AG09309 (cell line): ENCODE measurements at places on chromosomes 2 and 18.

- DNase-seq = no peak
Observed at GRCh38 chr2:69619725-69620124, 23.8 kb downstream of the AAK1 start.

DNA sequence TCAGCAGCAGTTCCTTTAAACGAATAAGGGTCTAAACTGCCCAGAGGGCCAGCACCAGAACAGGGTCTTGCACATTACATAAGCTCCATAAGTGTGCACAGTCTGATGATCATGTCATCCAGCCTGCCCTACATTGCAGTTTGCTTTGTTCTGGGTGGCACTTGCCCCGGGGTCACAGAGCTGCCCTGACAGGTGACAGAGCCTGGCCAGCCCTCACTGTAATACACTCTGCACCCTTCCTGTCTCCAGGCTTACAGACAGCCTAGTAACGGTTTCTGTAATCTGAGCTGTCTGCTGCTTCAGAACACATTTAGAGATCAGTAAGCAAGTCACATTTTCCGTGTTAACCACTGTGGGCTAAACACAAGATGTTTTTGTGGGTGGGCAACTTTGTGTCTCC lies 213.3 kb downstream of the FAM210A start:
- no peak for DNase-seq

GRCh38 chr2:224850081-224850480 lies 133.9 kb upstream of the CCDC195 start:
- no peak for DNase-seq

GRCh38 chr2:230258483-230258882 lies 32.9 kb downstream of the SP140 start:
- DNase-seq = no peak

DNA sequence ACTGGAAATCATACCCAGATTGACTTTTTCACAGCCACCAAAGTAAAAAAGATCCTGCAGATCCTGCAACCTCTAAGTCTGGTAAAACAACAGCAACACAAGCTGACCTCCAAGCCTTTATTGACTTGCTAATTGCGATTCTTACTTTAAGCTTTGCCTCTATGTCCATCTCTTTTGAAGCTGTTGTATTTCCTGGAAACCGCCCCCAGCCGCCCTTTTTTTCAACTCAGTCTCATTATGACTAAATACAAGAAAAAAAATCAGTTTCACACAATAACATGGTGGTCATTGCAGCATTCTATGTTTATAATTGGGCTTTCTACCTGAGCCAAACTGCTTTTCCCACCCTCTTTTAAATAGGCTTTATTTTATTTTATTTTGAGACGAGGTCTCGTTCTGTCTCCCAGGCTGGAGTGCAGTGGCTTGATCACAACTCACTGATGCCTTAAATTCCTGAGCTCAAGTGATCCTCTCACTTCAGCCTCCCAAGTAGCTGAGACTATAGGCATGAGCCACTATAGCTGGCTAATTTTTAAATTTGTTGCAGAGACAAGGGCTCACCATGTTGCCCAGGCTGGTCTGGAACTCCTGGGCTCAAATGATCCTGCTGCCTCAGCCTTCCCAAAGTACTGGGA lies 76.2 kb downstream of the MOGAT1 start:
- DNase-seq = no peak

DNA sequence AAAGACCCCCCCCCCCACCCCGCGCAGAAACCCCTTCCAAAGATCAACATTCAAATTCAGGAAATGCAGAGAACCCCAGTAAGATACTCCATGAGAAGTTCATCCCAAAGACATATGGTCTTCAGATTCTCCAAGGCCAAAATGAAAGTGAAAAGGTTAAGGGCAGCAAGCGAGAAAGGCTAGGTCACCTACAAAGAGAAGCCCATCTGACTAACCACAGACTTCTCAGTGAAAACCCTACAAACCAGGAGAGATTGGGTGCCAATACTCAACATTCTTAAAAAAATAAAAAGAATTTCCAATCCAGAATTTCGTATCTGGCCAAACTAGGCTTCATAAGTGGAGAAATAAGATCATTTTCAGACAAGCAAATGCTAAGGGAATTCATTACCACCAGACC lies 175.2 kb downstream of the RND3 start:
- DNase-seq = no peak

DNA sequence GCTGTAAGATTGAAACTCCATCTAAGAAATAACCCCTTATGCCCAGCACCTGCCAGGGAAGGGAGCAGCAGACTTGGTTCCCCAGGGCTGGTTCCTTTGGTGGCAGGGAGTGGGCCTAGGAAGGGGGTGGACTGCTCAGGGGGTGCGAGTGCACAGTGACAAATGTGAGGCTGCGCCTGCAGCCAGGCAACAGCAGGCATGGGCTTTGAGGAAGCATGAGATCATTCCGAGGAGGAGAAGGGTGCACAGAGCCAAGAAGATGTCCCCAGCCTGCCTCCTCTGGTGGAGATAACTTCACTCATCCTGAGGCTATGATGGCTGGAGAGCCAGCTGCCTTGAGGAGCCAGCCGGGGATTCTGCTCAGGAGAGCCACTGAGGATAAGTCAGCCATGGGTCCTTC lies 158.0 kb downstream of the CAPN13 start:
- DNase-seq = no peak

DNA sequence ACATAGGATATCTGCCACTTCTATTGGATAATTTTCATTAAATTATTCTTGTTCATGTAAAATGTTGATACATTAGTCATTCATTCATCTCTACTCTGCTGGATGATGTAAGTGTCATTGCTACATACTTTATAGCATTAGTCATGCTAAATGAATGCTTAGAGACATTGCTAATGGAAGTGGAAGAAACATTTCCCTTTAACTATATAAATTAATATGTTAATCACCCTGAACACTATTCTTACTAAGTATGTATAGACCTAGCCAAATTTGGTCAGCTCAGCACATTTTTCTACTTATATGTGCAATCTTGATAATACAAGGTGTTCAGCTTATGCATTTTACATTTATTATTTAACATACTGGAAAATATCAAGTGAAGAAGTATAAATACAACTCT lies 160.2 kb downstream of the DPP4 start:
- peak; percentile 5 for DNase-seq

GRCh38 chr2:15588329-15588919 lies 3.2 kb upstream of the DDX1 start:
- DNase-seq = peak; percentile 1

GRCh38 chr2:190583507-190584337 lies 49.2 kb upstream of the NEMP2 start:
- no peak for DNase-seq

- no peak for DNase-seq
Observed at GRCh38 chr2:28687640-28688385, 63.8 kb upstream of the PPP1CB start.

DNA sequence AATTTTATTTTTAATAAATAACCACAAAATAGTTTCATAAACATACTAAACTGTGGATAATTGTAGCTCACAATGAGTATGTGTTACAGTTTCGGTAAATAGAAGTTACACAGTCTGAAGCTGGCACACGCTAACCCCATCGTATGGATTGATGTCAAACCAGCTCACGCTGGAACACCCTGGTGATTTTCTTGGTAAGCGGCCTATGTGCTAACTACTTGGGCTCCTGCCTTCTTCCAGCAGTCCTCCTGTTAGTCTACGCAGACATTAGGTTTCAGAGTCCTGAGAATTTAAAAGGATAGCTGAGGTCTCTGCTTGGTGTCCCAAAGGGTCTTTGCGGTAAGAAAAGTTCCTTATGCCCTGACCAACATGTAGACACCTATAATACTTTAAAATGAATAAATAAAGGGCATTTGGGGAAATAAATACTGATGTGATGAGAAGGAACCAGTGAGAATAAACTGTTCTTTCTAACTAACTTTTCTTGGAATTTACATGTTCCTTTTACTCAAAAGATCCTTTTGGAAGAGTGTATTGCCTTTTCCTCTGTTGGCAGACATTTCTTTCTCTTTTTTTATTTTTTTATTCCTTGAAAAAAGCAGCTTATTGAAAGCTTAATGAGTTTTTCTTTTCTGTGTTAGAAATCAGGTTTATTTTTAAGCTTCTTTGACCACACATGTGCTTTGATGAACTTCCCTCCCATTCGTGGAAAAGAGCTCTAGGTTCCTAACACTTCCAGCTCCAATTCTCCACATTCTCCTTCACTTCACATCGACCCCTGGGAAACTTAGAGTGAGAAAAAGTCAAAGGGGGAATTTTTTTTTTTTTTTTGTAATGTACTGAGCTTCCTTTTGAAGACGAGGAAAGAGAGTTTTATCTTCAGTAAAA lies 322.2 kb downstream of the IRS1 start:
- no peak for DNase-seq

GRCh38 chr18:11962597-11962996 lies 18.7 kb upstream of the IMPA2 start:
- DNase-seq = no peak

DNA sequence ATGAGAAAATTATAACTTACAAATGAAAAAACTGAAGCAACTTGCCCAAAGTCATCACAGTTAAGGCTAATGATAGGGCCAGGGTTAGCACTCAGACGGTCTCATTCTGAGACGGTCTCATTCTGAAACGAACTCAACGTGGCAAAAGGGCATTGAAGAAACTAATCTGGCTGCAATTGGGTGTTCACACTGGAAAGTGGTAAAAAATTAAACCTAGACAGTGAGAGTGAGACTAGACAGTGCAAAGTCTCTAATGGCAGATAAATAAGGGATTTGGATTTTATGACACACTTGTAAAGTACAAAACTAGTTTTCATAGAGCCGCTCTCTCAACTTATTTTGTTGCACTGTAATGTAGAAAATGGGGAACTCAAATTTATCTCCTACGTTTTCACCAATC lies 9.2 kb downstream of the LRPPRC start:
- no peak for DNase-seq

- no peak for DNase-seq
Observed at GRCh38 chr18:48867978-48868377, 82.8 kb downstream of the SMAD7 start.

DNA sequence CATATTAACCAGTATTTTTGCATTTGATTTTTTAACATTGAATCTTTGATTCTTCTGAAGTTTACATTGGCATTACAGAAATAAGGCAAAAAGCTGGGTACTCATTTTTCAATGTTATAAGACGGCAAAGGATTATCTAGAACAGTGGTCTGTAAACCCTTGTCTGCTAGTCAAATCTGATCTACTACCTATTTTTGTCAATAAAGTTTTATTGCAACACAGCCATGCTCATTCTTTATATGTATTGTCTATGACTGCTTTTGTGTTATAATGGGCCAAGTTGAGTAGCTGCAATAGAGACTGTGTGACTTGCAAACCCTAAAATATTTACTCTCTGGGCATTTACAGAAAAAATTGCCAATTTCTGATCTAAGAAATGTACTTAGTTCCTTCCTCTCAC lies 181.0 kb downstream of the PDE11A start:
- no peak for DNase-seq

- DNase-seq = no peak
Observed at GRCh38 chr18:46311491-46311890, 207.3 kb downstream of the HAUS1 start.

GRCh38 chr18:57433482-57433881 lies 1.7 kb upstream of the ONECUT2 start:
- DNase-seq = no peak

- DNase-seq = no peak
Observed at GRCh38 chr18:31438402-31438801, 9.1 kb upstream of the DSG3 start.

GRCh38 chr2:136767030-136767429 lies 1.7 kb downstream of the THSD7B start:
- no peak for DNase-seq

GRCh38 chr2:6073191-6074088 lies 381.3 kb downstream of the SOX11 start:
- no peak for DNase-seq

DNA sequence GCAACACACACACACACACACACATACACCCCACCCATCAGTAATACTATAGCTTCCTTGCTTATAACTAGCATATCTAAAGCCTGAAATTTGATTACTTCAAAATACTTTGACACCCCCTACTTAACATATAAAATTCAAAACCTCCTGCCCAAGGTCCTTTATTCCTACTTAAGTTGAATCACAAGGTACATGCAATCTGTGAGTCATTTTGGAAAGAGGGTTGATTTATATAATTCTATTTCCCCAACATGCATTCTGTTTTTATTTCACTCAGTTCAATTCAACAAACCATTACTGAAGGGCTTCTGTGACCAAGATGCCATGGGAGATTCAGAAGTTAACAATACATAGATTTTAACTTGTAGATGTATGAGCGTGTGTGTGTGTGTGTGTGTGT lies 420.7 kb downstream of the METTL4 start:
- no peak for DNase-seq

- DNase-seq = peak; percentile 61
Observed at GRCh38 chr2:231666171-231667095, 41.9 kb upstream of the PTMA start.

GRCh38 chr2:10433947-10434885 lies 13.9 kb downstream of the ODC1 start:
- no peak for DNase-seq

DNA sequence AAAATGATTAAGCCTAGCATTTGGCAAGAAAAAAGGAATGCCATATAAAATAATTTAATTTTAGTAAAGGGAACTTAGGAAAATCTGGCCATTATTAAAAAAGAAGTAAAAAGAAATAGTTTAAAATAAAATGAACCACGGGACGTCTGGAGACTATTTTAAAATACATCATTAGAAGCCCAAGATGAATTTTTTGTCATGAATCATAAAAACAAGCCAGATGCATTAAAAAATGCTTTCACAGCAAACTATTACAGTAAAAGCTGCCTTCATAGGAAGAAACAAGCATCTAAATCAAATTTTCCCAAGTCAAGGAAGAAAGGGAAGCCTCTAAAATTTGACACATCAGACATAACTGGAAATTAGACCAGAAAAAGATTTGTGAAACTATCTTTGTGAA lies 33.0 kb downstream of the COL5A2 start:
- no peak for DNase-seq

DNA sequence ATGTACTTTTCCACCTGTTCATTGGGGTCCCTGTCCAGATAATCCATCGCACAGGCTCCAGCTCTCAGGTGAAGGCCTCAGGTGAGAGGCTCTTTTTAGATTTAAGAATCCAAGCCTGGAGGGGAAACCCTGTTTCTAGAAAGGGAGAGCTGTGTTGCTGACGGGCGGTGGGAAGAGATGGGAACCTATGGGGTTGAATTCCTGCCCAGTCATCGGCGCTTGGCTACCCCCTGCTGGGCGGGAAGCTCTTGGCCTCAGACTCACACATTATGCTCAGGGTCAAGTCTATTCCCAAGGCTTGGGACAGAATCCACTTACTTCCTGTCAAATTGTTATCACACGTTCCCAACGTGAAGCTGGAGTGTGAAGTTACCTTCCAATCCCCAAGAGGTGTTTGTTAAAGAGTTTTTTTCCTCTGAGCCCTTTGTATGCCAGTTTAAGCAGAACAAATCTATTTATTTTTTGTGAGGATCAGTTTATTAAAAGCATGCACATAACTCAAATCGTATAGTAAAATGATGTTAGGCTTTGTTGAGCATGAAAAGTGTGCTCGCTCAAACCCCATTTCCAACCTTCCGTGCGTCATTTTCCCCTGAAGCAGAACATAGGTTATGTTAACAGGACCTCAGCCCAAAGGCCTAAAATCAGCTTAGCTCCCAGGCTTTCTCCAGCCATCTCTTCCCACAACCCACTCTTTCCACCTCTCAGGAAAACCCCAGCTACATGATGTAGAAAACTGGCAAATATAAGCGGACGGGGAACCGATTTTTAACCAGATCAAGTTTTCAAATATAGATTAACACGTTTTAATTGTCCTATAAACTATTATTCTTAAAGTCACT lies 181.7 kb upstream of the ETAA1 start:
- peak; percentile 17 for DNase-seq
